ENCODE measurements at places on chromosomes 7 and 10.

- DNase-seq, result no peak
Observed at GRCh38 chr7:30936650-30937245, 25.1 kb downstream of the AQP1 start.

DNA sequence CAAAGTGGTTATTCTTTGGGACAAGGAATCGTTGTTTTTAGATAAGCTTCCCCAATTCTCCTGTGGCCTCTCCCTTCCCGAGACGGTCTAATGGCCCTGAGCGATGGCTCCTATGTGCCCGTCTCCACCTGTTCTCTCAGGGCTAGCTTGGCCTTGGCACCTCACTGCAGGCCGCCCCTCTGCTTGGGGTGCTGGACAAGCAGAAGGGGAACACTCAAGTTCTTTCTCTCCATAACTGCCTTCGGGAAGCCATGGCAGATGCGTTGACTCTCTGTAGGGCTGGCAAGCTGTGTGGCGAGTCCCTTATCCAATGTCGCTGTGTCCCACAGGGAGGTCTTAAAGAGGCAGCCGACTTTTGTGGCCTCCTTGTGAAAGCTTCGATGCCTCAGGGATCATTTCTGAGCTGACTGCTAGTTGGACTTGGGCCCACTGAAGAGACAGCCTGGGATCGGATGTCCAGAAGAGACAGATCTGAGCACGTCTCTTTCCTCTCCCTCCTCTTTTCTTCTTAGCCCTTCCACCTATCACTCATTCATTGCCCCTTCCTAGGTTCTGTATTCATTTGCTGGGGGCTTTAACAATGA, 70.8 kb downstream of the GRK5 start:
- no peak for DNase-seq

GRCh38 chr7:35865287-35865686, 64.4 kb downstream of the SEPTIN7 start:
- DNase-seq, result no peak

- DNase-seq, result no peak
Observed at GRCh38 chr7:127979113-127979727, 52.0 kb downstream of the LRRC4 start.

DNA sequence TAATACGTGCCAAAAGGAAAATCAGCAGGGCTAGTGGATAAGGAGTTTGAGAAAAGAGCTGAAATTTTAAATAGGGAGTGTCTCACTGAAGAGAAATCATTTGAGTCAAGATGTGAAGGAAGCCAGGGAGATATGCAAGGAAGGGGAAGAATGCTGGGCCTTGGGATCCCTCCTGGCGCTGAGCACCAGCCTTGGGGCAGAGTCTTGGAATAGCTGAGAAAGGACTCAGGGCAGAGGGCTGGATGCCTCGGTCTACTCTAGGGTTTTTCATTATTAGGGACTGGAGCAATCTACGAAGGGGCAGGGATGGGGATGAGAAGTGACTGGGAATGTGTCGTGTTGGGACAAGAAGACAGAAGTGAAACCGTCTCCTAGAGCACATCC, 484 bp downstream of the ZWINT start:
- no peak for DNase-seq

GRCh38 chr10:70847659-70848360, 32.1 kb downstream of the SGPL1 start:
- DNase-seq, result no peak

GRCh38 chr10:23478570-23478969, 39.7 kb downstream of the OTUD1 start:
- no peak for DNase-seq

DNA sequence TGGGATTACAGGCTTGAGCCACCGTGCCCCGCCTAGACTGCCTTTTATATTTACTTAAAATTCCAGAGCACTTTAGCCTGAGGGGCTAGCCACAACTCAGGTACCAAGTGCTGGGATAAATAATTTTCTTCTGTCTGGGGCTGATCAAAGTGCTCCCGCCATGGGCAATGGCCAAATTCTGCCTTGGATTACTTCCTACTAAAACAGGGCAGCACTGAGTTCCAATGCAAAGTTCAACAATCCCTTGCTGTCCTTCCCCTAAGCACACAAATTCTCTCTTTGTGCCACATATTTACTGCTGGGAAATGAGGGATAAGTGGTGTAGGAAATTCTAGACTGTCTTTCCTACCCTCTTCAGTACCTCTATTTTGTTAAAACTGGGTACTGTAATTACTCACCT, 34.4 kb upstream of the ZNF92 start:
- DNase-seq, result no peak

GRCh38 chr10:16449454-16449853, 12.6 kb downstream of the PTER start:
- no peak for DNase-seq

GRCh38 chr7:135514856-135515255, 5.0 kb upstream of the CNOT4 start:
- DNase-seq, result no peak

GRCh38 chr10:15361131-15361530, 10.0 kb downstream of the FAM171A1 start:
- no peak for DNase-seq

- DNase-seq, result no peak
Observed at GRCh38 chr10:22699976-22700375, 14.4 kb downstream of the PIP4K2A start.

GRCh38 chr7:90994121-90994520, 270.1 kb upstream of the FZD1 start:
- peak; percentile 28 for DNase-seq

- DNase-seq, result no peak
Observed at GRCh38 chr7:3156508-3156907, 112.8 kb upstream of the CARD11 start.

DNA sequence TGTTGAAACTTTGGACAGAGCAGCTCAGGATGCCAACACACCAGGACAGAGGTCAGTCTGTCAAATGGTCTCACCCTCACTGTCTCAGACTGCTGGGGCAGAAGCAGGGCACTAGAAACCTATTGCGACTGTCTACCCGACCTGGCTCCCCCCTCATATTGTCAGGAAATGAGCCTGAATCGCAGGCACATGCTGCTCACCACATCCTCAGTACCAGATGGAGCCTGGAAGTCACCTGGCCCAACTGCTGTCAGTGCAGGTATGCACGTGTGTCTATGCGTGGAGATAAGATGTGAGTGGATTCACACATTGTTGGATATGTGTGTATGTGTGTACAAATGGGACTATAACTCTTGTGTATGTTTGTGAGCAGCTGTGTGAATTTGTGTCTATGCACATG, 3.2 kb upstream of the CDHR1 start:
- no peak for DNase-seq

GRCh38 chr7:128160296-128160695, 80.8 kb upstream of the LEP start:
- DNase-seq, result no peak

- DNase-seq, result no peak
Observed at GRCh38 chr10:131868436-131868835, 32.4 kb upstream of the PPP2R2D start.

DNA sequence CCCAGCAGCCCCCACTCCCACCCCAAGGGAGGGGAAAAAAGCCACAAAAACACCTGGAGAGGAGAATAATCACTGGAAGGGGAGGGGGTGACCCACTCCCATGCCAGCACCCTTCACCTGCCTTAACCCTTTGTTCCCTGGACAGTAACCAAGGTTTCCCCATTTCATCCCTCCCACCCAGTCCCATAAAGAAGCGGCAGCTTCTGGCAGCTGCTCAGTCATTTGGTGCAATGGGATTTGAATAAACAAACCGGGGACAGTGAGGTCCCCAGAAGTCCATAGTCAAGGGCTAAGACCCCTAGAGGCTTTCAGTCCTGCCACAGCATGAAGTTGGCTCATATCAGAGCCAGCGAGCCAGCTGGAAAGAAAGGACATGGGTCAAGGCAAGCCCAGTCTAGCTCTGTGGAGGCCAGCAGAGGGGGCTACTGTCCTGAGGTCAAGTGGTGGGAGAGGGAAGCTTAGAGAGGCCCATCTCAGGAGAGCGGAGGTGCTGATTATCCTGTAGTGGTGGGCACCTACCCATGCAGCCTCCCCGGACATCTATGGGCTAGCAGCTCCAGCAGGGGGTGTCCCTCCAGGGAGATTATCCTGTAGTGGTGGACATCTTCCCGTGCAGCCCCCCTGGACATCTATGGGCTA, 58.9 kb upstream of the LBX1 start:
- DNase-seq, result no peak

DNA sequence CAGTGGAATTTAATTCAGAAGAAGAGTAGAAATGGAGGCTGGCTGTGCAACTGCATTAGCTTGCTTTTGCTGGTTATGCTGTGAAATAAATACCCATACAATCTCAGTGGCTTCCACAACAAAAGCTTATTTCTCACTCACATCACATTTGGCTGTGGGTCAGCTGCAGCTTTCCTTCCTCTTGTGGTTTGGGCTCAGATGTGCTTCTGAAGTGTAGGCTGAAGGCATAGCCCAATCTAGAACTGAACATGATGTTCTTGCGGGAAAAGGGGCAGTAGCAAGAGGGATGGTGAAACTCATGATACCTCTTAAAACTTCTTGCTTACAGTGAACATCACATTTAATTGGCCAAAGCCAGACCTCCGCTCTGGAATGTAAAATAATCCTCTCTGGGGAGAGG, 119.9 kb downstream of the HECW1 start:
- DNase-seq, result no peak

GRCh38 chr7:112130729-112131410, 75.3 kb downstream of the DOCK4 start:
- DNase-seq, result no peak

DNA sequence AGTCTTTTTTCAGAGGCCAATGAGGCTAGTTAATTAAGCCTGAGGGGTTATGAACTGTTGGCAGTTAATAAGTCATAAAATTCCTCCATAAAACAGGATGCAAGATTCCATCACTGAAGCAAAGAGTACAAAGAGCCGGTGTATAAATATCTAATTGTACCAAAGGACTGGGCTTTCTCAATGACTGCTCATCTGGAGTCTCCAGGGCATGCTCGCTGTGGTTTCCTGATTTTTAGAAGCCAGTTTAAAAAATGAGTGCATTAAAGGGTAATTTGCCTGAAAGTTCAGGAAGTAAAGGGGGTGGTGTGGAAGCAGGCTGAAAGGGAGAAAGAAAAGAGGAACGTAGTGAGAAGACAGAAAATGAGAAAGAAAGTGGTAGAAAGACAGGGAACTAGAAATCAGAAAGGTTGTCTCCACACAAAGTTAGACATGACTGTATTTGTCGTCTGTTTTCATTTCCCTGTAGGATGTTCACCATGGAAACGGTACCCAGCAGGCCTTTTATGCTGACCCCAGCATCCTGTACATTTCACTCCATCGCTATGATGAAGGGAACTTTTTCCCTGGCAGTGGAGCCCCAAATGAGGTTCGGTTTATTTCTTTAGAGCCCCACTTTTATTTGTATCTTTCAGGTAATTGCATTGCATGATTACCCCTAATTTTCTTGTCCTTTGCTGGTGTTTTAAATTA, 282.3 kb downstream of the TWIST1 start:
- DNase-seq, result no peak

- no peak for DNase-seq
Observed at GRCh38 chr10:22997096-22997495, 69.2 kb downstream of the ARMC3 start.

DNA sequence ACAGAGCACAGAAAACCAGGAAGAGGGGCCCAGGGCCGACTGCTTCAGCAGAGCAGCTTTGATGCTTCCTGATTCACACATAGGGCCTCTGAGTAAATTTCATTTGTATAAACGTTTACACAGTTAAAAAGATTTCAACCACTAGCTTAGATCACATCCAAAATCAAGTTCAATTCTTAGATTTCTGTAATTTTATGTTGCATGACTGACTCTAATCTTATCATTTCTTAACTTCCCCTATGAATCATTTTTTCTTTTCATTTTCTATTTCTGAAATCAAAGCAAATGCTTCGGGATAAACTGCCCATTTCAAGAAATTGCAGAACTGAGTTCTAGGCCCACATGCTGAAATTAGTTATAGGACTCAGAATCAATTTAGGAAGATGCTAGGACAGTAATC, 224.7 kb downstream of the INHBA start:
- no peak for DNase-seq

DNA sequence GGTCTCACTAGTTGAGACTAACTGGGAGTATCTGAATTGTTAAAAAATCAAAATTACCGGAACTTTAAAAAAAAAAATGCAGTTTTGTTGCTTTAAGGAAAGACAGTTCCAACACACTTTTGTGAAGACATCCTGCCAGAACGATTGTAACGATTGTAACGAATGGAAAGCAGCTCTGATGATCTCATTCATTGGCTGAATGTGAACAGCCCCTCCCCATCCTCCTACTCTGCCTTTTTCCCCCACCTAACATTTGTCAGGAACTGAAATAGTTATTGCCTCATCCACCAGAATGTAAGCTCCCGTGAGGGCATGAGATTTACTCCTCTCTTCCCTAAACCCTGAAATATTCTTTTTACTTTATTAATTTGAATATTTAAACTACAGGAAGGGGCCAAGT, 23.1 kb upstream of the ZC3HAV1L start:
- DNase-seq, result no peak

DNA sequence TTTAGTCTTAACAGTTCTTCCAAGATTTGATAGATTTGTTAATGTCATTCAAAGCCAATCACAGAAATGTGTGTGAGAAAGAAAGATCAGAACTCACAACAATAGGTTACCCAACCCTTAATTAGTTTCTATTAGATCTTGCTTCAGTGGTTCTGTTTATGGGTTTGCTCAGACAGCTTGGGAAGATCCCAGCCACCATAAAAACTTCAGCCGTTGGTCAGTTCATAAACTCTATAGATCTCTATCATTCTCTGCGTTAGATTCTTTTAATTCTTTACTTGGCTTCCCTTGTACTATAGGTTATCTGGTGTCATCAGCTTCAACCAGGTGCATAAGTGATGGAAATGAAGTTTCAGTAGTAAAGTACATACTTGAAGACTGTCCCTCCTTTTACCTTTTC, 54.4 kb downstream of the ZNF277 start:
- DNase-seq, result no peak

DNA sequence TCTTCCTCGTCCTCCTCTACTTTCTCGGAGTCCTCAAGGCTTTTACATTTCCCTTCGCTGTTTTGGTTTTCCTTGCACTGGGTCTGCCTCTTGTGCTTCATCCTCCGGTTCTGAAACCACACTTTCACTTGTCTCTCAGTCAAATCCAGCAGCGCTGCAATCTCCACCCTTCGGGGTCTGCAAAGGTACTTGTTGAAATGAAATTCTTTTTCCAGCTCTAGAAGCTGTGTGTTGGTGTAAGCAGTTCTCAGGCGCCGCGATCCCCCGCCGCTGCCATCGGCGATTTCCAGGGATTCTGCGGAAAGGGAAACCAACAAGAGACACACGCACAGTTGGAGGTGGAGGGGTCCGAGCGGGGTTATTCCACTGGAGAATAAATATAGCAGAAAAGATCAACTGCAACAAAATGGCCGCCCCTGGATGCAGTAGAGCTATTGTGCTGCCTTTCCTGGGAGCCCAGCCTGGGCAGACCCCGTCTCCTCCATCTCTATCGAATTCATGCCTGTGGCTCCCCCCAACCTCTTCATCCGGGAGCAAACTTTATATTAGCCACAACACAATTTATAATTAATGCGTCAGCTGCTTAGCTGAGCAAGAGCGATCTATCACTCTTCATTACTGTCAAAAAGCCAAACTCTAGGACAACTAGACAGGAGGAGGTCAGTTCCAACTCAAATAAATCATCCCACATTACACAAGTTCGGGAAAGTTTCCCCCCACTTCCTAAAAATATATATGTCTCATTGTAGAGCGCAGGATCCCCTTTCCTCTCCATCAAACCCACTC, 1.1 kb downstream of the HOXA2 start:
- peak; percentile 56 for DNase-seq
